ENCODE measurements at places on chromosomes 6 and 20.
A peak's percentile ranks its signal among the peaks of the same experiment; 100 is the strongest.

DNA sequence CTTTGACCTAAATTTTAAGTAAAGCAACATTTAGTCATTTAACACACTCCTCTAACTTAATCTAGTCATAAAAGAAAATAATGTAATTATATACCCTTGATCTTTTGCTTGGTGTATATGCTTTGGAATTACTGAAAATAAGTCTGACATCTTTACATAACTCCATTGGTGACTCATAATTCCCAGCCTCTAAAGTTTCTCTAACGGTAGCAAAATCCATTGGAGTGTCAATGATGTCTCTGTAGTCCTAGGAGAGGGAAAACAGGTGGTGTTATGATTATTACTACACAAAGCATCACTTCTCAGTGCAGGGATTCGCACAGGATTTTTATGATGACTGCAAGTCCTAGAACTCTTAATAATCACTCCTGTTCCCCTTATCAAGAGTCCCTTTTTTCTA is 80.2 kb downstream of the IRAK1BP1 start:
- ATAC-seq, result no peak

GRCh38 chr6:168130697-168131371 is 51.8 kb upstream of the FRMD1 start:
- no peak for ATAC-seq

DNA sequence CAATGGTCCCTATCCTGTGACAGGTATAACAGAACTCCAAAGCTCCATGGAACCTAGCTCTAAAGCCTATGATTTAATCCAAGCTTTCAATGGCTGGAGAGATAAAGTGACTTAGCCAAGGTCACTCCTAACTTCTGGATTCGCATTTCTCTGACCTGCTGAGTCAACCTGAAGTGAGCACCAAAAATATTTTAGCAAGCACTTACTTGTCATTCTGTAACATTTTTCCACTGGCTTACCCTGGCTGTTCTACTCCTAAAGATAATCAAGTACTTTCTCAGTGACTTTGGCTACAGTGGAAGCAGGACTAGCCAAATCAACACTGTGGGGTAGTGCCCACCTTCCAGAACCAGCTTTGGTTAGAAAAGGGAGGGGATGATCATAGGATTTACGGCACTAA is 188.3 kb downstream of the OGFRL1 start:
- no peak for ATAC-seq

- ATAC-seq, result peak; percentile 54
These were observed 18.0 kb upstream of the PACSIN1 start for GRCh38 chr6:34447910-34448309.

- no peak for ATAC-seq
These were observed 34.9 kb downstream of the UBD start for GRCh38 chr6:29524444-29525310.

DNA sequence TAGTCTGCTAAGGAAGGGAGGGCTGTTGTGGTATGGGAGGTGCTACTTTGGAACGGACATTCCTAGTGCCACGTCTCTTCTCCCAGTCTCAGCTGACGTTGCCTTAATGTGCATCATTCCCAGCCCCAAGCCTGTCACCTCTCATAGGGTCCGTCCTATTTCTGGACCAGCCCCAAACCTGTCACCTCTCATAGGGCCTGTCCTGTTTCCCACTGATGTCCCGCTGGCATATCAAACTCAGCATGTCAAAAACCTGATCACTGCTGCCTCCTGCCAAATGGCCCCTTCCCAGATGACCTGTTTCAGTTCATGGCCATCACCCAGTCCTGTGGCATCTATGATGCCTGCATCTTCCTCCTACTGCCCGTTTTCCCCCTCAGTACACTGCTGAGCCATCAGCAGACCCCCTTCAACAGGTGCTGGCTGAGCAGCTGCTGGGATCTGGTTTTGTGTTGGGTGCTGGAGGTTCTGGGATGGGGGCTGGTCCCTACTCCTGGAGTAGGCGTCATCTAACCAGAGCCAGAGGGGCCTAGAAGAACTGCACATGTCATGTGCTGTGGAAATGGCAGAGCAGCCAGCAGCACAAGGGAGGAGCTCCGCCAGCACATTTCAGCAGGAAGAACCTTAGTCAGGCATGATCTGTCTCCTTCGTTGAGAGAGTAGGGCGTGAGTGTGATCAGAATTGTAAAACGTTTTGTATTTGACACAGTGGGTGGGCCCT is 3.3 kb downstream of the ENTPD6 start:
- no peak for ATAC-seq

DNA sequence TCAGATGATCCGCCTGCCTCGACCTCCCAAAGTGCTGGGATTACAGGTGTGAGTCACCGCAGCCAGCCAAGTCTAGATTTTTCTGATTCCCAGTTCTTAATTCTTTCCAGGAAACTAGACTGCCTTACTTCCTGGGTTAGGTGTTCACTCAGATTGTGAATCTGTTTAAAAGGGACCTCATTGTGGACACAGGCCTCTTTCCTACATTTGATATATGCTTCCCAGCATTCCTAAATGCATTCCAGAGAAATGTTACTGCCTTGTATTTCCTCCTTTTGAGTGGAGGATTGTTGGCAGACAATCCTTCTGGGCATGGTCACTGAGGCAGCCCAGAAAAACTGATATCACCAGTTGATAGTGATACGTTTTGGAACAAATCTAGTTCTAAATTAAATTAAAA is 15.7 kb downstream of the TMEM181 start:
- no peak for ATAC-seq

GRCh38 chr20:62818592-62819493 is 2.0 kb downstream of the COL9A3 start:
- peak; percentile 17 for ATAC-seq

DNA sequence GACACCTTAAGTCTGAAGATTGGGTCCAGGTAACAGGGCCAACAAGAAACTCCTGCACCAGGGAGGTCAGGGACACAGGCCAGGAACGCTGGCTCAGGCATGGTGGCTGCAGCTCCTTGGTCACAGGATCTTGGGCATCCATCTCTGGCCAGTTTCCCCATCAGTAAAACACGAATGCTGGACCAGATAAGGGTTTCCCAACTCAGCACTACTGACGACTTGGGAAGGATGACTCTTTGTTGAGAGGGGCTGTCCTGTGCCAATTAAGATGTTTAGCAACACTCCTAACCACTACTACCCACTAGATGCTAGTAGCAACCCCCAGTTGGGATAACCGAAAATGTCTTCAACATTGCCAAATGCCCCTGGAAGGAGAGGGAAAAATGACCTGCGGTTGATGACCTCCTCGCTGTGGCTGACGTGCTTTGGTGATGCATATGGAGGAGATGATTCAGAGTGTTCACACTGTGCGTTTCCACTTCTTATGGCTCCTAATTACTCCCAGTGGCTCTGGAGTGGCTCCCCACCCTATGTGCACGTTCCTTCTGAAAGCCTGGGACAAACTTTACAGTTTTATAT is 261.9 kb downstream of the CDH26 start:
- ATAC-seq, result no peak

- ATAC-seq, result no peak
These were observed 38.7 kb upstream of the SLC22A2 start for GRCh38 chr6:160297310-160297709.

DNA sequence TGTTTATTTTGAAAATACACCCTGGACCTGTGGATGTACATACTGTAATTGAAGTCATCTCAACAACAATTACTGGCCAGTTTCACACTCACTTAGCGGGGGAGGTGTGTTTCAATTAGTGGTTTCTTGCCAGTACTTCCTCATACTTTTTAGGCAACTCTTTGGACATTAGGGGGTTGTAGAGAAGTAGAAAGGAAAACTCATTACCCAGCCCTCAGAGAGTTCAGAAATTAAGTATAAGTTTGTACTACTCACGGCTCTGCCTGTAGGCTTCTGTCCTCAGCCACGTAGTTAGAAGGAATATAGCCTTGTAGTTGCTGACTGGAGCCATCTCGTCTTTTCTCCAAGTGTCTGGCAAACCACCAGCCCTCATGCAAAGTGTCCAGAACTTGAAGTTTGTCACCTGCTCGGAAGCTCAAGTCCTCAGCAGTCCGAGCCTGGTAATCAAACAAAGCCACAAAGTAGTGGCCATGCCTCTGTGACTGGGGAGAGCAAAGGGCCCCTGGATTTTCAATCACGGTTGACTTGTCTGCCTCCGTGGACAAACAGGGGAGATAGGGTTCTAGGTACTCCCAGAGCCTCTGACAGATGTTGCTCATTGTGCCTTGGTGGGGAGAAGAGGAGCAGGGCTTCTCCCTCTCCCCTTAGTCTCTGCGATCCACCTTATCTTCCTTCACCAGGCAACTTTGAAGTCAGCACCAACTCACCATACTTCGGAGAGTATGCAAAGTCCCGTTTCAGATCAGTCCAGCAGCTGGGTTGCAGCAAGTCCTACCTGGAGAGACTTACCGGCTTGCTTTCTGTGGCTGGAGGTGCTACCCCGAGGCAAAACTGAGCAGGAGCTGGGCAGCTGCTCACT is 749 bp downstream of the FRK start:
- ATAC-seq, result peak; percentile 38

DNA sequence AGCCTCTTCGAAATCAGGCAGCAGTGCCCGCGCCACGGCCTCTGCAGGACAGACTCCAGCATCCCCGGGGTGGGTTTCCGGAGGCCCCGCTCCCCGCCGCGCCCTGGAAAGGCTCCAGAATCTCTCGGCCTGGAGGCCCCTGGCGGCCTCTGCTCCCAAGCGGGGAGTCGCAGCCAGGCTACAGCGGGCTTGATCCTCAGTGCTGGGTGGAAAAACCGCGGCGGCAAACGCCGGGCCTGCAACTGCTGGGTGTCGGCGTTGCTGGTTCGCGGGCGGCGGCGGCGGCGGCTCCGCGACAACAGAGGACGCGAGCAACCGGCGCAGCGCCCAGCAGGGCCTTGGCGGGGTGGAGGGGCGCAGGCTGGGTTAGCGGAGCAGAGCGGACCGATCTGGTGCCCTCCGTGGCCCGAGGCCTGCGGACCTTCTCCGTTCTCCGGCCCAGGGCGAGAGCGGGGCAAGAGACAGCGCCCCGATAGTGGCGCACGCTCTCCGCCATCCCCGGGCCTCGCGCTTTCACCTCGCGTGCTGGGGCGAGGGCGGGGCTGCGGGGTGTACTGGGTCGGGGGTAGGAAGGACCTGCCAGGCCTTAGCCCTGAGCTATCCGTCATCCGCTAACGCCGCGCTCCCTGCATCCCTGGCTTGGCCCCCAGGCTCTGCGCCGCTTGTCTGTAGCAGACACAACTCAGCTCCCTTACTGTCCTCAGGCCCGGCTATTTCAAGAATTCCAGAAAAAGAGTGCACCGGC is 3.4 kb upstream of the ZNF292 start:
- peak; percentile 23 for ATAC-seq

- peak; percentile 70 for ATAC-seq
These were observed 154.8 kb downstream of the PDSS2 start for GRCh38 chr6:107304421-107305025.

DNA sequence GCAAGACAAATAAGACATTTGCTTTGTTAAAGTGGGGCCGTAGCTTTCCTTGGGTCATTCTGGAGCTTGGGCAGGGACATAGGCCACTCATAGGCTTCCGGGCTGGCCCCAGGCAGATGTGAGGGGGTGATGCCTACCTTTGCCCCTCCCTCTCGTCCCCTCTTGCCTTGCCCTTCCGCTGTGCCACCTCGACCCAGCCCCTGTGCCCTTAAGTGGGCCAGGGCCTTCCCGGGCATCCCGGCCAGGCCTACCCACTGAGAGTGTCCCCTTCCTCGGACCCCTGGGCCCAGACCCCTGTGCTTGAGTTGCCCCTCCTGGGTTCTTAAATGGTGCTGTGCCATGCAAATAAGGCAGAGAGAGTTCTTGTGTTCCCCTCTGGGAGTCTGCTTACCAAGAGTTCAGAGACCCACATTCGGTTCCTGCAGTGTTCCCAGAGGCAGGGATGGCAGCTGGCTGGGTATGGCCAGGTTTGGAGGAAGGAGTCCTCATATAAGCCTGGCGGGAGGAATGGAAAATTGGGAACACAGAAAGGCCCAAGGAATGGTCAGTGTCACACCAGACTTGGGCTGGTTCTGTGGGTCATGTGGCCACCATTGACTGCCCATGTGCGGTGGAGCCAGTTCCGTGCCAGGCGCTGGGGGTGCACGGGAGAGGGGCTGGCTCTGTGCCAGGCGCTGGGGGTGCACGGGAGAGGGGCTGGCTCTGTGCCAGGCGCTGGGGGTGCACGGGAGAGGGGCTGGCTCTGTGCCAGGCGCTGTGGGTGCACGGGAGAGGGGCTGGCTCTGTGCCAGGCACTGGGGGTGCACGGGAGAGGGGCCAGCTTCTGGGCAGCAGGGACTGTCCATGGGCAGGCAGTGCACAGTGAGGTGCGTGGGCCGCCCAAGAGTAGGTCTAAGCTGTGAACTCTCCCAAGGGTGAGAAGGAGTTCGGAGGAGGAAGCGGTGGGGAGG is 173.5 kb upstream of the SNX9 start:
- no peak for ATAC-seq

GRCh38 chr20:17622851-17623508 is 53.1 kb downstream of the DSTN start:
- ATAC-seq, result no peak

- no peak for ATAC-seq
These were observed 26.1 kb downstream of the NCOA5 start for GRCh38 chr20:46063652-46064054.

DNA sequence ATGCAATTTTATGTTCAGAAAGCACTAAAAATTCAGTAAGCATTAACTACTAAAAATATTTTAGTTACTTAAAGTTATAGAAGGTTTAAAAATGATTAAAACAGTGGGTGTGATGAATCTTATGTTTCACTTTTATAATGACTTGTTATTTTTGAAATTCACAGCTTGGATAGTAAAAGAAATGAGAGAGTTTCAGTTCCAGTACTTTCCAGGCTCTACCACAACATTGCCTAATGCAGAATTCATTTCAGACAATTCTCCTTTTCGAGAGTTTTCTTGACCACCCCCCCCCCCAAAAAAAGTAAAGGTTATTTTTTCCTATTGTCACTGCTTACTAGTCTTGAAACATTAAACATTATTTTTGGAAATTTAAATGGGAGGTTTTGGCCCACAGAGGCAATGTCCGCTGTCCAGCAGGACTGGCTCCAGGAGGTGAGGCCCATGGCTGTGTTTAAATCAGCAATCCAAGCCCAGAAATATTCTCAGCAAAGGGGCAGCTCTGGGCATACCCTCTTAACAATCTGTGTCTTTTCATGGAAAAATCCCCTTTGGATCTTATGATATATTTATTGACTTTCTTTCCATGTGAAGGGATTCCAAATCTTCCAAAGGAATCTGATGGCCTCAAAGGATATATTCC is 519.9 kb downstream of the MAFB start:
- no peak for ATAC-seq

GRCh38 chr6:82017288-82017687 is 230.3 kb downstream of the IBTK start:
- ATAC-seq, result peak; percentile 94

GRCh38 chr6:54361734-54362133 is 53.5 kb downstream of the TINAG start:
- ATAC-seq, result peak; percentile 95

DNA sequence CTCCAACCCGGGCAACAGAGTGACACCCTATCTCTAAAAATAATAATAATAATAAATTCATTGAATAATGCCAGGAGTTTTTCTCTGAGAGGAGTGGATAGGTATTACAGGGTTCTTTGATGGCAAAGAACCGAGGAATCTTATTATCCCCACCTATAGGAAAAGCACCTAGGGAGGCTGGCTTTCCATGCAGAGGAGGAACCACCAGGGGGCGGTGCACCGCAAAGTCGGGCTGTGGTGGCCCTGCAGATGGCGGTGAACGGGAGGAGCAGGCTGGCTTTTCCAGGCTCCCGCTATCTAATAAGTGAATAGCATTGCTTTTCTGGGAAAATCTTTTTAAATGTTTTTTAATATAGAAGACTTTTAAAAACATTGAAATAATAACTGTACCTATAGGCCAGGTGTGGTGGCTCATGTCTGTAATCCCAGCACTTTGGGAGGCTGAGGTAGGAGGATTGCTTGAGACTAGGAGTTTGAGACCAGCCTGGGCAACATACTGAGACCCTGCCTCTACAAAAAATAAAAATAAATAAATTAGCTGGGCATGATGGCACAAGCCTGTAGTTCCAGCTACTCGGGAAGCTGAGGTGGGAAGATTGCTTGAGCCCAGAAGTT is 864.2 kb downstream of the KIF16B start:
- ATAC-seq, result no peak

Data from esophagus mucosa (tissue), 1 donor.